ENCODE measurements at places on chromosomes 1 and 21.

GRCh38 chr1:232174306-232174705, 455.6 kb downstream of the SIPA1L2 start:
- no peak for DNase-seq

- DNase-seq: no peak
Measured at GRCh38 chr21:43719748-43720538, 1.0 kb downstream of the PDXK start.

DNA sequence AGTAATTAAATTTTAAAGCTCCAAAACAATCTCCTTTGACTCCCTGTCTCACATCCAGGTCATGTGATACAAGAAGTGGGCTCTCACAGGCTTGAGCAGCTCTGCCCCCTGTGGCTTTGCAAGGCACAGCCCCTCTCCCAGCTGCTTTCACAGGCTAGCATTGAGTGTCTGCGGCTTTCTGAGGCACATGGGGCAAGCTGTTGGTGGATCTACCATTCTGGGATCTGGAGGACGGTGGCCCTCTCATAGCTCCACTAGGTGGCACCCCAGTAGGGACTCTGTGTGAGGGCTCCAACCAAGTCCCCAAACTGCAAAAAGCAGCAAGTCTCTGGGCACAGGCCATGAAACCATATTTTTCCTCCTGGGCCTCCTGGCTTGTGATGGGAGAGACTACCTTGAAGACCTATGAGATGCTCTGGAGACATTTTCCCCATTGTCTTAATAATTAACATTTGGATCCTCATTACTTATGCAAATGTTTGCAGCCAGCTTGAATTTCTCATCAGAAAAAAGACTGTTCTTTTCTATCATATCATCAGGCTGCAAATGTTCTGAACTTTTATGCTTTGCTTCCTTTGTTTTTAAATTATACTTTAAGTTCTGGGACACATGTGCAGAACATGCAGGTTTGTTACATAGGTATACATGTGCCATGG, 554.1 kb upstream of the OLFM3 start:
- DNase-seq: no peak

DNA sequence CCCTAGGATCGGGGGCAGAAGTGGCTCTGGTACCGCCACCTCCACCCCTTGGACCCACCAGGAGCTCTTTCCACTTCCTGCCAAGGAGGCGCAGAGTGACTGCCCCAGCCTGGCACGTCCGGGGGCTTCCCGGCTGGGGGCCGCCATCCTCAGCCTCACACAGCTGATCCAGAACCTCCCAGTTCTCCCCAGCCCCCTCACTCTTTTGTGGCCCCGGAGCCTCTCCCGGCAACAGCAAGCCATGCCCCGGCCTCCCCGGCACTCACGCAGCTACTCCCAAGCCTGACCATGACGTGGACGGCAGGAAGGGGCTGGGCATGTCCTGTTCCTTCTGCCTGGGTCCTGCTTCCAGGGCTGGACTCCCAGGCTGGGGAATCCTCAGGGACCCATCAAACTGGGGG, 17.1 kb downstream of the TP73 start:
- DNase-seq: no peak

GRCh38 chr1:248926401-248927182, 20.6 kb downstream of the PGBD2 start:
- DNase-seq: no peak

- no peak for DNase-seq
Measured at GRCh38 chr1:180610556-180611015, 21.2 kb upstream of the XPR1 start.

DNA sequence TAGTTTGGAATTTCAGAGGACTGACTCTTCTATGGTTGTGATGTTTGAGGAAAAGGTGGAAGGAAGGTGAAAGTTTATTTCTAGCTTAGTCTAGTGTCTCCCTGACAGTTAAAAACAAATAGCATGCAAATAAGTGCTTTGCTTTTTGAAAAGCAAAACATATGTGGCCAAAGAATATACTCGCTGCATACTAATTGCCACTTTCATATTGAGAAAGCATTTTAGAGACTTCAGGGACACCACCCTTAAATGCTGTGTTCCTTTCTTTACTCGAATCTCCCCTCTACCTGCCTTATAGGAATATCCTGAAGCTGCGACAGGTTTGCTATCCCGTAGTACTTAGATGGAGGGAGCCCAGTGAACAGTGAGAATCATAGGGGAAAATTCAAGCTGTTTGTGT, 23.2 kb downstream of the GLUL start:
- no peak for DNase-seq

DNA sequence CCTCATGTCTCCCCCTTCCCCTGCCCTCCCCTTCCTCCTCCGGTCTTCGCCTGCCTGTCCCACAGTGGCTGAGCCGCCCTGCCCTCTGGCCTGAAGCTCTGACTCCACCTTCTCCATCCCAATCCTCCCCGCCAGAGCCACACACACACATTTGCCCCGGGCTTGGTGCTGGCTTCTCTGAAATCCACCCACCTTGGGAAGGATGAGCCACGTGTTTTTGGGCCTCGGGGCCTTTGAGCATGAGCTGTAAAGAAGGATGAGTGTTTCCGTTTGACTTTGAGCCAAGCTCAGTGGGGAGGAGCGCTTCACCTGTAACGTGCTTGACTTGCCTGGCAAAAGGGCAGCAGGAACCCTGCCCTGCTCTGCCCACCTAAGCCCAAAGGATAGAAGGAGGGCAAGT, 295.1 kb downstream of the SIPA1L2 start:
- DNase-seq: no peak

DNA sequence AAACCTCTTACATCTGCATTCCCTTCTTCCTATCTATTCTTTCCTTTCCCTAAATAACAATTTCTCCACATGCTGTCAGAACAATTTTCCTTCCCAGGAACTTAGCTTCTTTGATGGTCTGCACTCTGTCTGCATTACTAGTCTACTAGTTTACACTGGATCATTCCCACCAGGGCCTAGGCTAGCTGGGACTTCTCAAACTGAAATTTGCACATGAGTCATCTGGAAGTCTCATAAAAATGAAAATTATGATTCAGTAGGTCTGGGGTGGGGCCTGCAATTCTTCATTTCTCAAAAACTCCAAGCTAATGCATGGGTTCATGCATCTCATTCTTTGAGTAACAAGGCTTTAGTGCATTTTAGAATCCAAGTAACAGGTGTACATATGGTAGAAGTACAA, 74.2 kb downstream of the GABPA start:
- no peak for DNase-seq

- DNase-seq: no peak
Measured at GRCh38 chr1:228275179-228275429, 67.3 kb downstream of the OBSCN start.

GRCh38 chr1:100230765-100231164, 18.9 kb downstream of the DBT start:
- DNase-seq: no peak

DNA sequence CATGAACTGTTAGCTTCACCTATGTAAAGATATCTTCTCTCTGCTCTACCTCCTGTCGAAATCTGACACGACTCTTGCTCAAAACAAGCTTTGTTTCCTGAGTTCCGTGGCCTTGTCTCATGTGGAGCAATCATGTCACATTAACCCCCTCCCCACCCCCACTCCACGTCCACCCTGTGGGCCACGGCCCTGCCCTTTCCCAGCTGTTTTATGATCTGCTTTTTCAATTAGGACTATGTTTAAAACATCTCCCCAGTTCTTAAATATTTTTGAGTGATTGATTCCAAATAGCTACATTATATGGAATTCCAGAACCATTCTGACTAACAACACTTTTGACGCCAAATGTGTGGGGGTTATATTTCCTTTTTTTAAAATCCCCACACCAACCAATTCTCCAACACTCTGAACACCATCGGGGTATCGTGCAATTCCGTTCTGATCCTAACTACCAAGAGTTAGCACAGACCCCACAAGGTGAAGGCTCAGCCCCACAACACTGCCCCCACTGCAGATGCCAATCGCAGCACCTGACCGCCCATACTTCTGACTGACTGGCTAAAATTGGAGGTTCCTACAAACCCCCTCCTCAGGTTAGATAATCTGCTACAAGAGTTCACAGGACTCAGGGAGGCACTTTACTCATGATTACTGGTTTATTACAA, 12.7 kb upstream of the S100A8 start:
- DNase-seq: no peak

GRCh38 chr1:46039571-46040052, 92.8 kb downstream of the PIK3R3 start:
- peak; percentile 37 for DNase-seq

GRCh38 chr1:186418503-186418902, 42.4 kb downstream of the PDC start:
- no peak for DNase-seq

DNA sequence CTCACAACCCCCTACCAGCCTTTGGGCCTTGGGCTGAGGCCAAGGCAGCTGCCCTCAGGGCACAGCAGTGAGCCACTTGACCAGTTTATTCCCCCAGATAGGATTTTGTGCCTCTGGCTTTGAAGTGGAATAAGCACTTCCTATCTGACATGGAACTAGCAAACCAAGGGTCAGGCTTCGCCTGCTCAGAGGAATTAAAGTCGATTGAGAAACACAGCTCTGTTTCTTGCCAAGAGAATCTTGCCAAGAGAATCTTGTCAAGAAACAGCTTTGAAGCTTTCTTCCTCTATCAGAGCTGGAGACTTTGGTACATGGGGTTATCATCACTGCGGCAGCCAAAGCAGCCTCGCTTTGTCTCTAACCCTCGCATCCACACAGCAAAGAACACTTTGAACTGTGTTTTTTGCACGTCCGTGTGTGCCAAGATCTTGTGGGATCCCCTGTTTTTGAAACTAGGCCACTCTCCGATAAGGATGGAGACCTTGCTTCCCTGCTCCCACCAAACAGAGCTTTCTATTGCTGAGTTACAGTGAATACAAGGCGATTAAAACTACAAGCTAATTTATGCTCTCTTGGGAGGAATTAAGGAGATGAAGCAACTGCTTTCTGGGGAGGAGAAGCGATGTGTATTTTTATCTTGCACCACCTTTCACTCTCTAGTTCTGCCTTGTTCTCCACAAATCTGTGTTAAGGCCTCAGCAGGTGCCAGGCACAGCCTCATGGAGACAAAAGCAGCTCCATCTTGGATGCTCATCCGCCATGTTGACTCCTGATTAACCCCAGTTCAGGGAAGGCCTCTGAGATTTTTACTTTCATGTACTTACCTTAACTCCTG, 67.3 kb downstream of the RHOU start:
- DNase-seq: no peak

DNA sequence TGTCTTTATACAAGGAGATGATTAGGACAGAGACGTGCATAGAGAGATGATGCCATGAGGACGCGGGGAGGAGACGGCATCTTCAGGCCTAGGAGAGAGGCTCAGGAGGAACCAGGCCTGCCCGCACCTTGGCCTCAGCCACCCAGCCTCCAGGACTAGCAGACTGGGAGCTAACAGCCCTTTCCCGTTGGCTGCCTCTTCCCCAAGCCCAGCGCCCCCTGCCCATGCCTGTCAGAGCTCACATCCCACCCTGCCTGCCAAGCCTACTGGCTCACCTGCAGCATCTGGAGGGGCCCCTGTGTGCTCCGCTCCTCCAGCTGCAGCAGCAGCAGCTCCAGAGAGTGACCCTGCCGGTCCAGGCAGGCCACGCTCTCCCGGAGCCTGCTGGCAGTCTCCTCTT, 4.0 kb upstream of the TRIM11 start:
- no peak for DNase-seq

DNA sequence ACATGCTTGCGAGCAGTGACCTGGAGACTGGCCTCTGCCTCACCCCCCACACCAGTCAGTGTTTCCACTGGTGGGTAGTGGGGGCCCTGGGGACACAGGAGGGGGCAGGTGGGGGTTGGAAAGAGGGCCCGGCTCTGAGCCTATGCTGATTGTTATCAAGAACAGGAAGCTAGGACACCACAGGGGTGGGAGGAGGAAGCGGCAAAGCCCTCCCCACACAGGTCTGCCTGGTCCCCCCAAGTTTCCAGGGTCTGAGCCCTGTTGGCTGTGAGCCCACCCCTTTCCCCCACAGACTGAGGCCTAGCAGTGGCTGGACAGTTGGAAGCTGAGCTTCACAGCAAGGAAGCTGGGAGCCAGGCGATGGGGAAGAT, 1.6 kb upstream of the PTPN7 start:
- DNase-seq: no peak

DNA sequence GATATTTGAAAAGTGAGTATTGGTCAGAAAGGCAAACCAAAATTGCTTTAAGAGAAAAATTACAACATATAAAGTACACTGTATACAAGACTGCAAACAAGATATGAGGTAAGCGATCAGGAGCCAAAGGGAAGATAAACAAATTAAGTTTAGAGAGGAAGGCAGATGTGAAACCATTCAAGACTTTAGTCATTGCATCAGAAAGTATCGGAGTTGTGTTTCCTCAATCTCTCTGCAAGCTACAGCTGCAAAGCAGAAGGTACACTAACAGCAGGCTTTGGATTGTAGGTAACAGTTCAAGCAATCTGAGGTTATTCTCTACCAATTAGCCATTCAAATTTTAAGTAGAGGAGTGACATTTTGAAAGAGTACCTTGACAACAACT, 21.3 kb upstream of the TLCD4 start:
- DNase-seq: no peak

- no peak for DNase-seq
Measured at GRCh38 chr1:192088496-192088895, 69.8 kb upstream of the RGS18 start.

DNA sequence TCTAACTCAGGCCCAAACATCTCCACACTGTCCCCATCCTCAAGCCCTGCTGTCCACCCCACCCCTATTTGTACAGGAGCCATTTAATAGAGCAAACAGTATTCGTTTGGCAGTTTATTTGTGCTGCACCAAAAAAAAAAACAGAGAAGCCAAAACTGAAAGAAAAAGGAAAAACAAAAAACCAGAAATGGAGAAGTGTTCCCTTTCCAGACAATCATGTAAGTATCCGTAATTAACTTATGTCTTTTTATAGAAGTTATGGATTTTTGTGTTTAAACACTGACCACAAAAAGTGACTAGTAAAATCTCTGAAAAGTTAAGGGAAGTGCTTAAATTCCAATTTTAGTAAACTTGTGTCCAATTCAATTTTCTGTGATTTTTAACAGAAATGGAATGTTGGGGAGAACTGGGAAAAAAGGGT, 40.4 kb upstream of the ZBTB18 start:
- DNase-seq: no peak

DNA sequence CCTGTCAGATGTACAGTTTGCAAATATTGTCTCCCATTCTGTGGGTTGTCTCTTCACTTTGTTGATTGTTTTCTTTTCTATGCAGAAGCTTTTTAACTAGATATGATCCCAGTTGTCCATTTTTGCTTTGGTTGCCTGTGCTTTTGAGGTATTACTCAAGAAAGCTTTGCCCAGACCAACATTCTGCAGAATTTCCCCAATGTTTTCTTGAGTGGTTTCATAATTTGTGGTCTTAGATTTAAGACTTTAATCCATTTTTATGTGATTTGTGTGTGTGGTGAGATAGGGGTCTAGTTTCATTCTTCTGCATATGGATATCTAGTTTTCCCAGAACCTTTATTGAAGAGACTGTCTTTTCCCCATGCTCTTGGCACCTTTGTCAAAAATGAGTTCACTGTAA, 116.9 kb downstream of the DUSP10 start:
- DNase-seq: no peak

GRCh38 chr1:51190961-51191360, 45.1 kb upstream of the RNF11 start:
- DNase-seq: no peak
